NCI-H345 (cell line): ENCODE measurements at places on chromosomes 6 and 20.

GRCh38 chr6:3748208-3749066, 3.1 kb downstream of the PXDC1 start:
- no peak for DNase-seq

DNA sequence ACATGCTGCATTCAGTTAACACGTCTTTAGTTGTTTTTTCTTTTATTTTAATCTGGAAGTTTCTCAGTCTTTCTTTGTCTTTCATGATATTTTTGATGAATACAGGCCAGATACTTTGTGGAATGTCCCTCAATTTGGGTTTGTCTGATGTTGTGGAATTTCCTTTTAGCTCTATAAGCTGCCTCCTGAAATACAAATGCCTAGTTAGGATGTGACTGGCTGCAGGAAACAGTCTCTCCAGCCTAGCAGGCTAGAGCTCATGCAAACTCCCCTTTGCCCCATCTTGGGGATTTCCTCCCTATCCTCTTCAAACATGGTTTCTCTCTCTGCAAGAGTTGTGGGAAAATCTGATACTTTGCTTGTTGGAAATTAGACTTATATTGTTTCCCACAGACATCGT, 89.3 kb upstream of the JAG1 start:
- no peak for DNase-seq

- DNase-seq = no peak
These were observed 242.3 kb upstream of the SUPT3H start for GRCh38 chr6:45619994-45620471.

GRCh38 chr6:66897576-66897975, 1190.5 kb upstream of the EYS start:
- no peak for DNase-seq

DNA sequence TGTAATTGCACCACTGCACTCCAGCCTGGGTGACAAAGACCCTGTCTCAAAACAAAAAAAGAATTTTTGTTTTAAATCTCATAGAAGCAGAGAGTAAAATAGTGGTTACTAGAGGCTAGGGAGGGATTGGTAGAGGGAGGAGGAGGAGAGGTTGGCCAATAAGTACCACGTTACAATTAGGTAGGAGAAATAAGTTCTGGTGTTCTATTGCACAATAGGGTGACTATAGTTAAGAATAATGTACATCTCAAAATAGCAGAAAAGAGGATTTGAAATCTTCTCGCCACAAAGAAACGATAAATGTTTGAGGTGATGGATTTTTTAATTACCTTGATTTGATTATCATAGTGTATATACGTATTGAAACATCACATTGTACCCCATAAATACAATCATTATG, 27.1 kb upstream of the TOP1 start:
- DNase-seq = no peak

DNA sequence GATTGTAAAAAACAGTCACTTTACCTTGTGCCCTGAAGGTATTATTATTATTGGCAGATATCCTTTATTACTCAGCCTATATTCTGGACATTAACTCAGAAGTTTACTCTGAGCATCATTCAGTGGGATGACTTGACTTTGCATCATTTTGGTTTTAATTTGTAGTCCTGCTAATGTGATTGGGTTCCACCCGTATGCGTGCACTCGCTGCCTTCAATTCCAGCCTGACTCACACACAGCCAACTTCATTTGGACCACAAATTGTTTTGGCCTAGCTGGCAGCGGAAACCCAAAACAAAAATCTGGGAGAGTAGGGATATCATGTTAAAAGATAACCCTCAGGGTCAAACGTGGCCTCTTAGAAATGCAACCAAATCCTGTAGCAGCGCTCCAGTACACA, 704.4 kb upstream of the SLC35B3 start:
- no peak for DNase-seq

DNA sequence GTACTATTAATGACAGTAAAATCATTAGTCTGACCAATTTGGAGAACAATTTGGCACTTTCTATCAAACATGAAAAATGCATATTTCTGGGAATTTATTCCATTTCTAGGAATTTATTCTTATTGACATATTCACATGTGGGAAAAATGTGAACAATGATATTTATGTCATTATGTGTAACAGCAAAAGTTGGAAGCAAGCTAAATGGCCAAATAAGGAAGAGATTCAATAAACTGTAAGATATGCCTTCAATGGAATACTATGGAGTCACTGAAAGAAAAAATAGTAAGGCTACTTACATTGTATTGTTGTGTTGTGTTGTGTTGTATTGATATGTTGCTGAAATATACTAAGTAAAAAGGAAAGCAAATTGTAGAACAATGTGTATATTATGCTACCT, 100.5 kb upstream of the EDN1 start:
- DNase-seq = no peak

- DNase-seq = no peak
These were observed 19.3 kb downstream of the PREX1 start for GRCh38 chr20:48808382-48809034.

DNA sequence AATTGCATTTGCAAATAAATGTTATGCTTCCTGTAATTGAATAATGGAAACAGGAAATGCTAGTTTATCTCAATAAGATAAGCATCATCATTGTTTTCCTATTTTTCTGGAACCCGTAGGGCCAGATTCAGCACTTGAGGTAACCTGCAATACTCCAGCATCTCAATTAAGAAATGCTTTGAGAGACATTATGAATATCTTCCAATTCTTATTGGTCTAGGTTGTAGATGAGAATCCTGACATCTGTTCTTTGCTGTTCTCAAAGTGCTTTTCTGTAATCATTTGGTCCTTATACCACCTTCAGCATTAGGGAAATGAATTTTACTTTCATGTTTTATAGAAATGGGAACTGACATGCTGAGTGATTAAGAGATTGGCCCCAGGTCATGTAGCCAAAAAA, 428.3 kb downstream of the CBLN4 start:
- DNase-seq = no peak

DNA sequence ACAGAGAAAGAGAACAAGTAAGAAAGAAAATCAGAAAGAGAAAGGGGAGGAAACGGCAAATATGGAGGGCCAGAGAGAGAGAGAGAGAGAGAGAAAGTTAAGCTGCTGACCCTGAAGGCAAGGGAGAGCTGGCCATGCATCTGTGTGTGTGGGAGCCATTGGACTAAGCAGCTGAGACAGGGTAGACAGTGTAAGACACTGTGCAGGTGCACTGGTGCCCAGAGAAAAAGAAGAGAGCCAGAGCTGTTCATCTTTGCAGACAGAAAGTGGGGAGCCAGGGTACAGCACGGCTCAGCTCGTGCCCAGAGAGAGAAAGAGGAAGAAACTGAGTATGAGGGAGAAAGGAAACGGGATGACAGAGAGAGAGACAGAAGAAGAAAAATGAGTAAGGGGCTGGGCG, 24.2 kb upstream of the ZNF318 start:
- no peak for DNase-seq

DNA sequence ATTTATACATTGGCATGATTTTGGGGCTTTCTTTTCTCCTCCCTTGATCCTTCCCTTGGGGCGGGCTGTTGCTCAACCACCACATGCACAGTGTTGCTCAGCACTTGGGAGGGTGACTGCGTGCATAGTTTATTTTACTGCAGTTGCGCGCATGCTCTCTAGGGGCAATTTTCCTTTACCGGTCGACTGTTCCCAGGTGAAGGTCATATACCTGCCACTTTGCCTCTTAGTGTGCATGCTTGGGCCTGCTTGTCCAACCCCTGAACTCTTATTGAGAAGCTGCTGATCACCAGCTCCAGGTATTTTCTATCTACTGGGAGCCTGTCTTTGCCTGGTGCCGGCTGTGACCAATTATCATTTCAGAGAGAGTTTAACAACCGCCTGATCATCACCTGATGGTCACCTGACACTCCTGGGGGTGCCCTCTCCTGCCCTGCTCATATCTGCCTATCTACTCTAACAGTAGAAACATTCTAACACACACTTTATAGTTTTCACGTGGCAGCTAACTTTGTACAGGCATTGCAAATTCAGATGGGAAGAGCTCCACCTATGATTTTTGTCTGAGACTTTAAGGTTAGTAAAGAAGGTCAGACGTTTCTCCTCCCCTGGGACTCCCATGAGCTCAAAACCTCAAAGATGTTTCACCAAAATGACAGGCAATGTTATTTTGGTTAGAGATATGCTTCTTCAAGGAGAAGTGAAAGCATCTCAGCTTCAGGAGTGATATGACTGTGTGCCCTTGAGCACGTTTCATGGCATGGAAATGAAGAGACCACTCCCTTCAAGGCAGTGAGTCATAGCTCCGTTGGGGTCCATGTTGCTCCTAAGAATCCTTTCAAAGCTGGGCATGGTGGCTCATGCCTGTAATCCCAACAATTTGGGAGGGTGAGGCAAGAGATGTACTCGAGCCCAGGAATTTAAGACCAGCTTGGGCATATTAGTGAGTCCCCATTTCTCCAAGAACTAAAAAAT, 227.5 kb upstream of the MYLIP start:
- no peak for DNase-seq

DNA sequence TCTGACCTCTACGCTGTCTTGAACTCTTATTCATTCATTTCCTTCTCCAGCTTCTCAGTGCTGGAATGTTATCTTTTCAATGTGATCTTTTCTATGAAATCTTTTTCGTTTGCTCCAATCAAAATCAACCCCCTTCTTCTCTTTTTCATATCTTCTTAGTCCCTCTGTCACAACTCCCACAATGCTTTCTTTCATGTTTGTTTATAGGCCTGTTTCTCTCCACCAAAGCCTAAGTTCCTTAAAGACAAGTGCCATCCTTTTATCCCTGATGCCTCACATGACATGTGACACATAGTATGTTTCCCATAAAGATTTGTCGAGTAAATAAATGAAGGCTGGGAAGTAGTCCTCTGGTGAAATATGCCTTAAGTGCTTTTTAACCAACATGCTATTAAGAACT, 38.1 kb downstream of the CRYBG1 start:
- DNase-seq = no peak

GRCh38 chr20:753136-753535, 15.2 kb downstream of the SLC52A3 start:
- no peak for DNase-seq
